ENCODE measurements at places on chromosomes 11 and 22.

DNA sequence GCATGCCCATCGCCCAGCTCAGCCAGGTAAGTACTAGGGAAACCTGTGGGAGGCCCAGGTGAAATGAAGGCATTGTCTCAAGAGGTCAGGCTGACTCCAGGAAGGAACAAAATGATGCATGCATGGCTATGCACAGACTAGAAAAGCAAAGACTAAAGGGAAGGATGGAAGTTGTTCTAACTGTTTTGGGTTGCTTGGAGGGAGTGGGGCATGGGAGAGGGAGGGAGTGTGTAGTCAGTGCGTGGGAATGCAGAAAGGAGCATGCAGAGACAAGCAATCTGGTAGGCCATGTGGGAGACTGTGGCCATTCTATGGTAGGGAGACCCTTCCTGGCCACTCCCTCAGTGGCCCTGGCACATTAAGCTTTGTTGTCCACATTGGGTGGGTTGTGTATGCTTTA is 2.9 kb downstream of the MICAL3 start:
- DNase-seq: no peak

GRCh38 chr11:2709429-2709828 is 9.6 kb upstream of the KCNQ1OT1 start:
- no peak for DNase-seq

DNA sequence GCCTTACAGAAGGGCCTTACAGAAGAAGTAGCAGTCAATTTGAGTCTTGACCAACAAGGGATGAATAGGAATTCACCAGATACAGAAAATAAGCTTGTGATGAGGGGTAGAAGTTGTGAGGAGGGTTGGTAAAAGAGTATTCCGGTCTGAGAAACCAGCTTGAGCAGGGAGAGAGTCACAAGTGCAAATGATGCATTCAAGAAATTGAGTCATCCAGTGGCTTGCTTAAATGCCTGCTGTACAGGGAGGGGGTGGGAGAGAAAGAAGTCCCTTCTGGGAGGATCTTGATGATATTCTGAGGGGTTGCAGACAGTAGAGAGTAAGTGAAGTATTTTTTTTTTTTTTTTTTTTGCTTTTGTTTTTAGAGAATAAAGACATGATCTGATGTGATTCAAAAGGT is 9.2 kb downstream of the CCKBR start:
- no peak for DNase-seq

DNA sequence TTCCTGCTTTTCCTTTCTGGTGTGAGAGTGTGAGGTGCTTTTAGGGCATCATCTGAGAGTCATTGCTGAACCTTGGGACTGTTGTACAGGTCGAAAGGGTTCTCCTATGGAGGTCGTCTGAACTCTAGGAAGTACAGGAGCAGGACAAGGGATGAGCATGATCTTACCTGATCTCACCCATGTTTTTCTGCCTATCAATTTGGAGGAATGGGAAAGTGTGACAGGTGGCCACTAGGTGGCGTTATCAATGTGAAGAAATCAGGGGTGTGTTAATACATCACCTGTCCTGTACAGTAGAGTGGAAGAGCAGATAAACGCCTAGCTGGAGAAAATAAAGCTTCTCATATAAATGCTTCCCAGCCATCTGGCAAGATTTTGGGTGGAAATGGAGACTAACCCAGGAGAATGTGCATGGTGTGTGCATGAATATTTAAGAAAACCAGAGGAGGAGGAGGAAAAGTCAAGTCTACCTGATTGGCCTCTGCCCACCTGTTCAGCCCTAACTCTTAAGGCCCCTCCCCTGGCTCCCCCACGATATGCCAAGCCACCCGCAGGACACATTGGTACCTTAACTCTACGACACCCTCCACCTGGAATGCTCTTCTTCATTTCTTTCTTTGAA is 72.0 kb upstream of the NARS2 start:
- DNase-seq: no peak

DNA sequence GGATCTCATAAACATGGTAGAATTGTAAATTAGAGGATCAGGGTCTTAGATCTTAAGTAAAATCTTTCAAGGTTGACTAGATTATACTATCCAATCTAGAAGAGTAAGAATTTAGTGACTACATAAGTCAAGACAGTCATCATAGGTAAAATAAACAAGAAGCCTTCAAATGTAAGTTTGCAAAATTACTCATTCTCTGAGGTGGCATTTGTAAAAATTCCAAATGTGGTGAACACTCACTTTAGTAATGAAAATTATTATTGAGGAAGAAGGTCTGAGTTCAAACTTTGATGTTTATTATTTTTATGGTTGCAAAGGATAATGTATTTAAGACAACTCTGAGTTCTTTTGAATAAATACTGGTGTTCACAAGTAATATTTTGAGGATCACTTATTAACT is 4.6 kb downstream of the HYLS1 start:
- no peak for DNase-seq

DNA sequence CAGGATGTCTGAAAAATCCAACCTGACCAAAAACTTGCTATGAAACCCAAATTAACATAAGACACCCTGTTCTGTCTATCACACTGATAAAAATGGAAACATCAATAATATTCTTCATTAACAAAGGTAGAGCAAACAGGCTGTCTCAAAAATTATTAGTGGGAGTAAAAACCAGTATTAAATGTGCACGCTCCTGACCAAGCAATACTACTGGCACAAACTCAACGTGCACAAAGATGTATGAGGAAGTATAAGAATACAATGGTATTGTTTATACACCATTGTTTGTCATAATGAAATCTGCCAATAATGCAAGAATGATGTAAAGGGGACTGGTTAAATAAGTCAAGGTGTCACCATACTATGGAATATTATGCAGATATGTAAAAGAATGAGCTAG is 288.5 kb downstream of the MN1 start:
- no peak for DNase-seq

DNA sequence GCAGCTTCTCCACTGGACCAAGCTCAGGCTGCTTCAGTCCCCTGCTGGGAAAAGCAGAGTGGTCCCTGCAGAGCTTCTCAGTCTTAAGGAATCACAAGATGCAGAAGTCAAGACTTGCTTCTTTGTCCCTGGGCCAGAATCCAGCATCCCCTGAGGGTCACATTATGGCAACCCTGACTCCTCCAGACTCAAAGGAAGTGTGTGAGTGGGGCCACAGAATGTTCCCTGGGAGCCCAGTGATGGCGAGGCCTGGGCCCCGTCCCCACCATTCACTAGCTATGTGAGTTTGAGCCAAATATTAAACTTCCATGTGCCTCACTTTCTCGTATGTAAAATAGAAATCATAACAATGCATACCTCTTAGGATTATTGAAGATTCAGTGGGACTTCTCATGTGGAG is 122.2 kb upstream of the NCAM1 start:
- DNase-seq: no peak

- no peak for DNase-seq
Observed at GRCh38 chr22:45638834-45639746, 32.5 kb upstream of the ATXN10 start.

GRCh38 chr11:1055990-1056771 is 18.5 kb upstream of the MUC2 start:
- no peak for DNase-seq

GRCh38 chr11:2564008-2564530 is 119.3 kb downstream of the KCNQ1 start:
- no peak for DNase-seq

- no peak for DNase-seq
Observed at GRCh38 chr11:75199412-75199955, 41.1 kb upstream of the TPBGL start.

DNA sequence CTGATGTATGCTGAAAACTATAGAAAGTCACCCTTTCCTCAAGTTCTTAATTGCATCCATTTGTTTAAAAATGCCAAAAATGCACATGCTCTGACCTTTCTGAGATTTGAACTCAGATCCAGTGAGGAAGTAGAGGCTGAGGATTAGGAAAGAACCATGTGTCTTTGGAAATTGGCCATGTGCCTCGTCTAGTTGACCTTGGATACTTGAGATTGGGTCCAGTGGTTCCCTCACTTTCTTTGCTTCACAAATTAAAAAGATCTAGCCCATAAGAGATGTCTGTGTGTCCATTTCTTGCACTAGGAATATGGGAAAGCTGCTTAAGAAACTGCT is 128.3 kb downstream of the MAML2 start:
- no peak for DNase-seq

DNA sequence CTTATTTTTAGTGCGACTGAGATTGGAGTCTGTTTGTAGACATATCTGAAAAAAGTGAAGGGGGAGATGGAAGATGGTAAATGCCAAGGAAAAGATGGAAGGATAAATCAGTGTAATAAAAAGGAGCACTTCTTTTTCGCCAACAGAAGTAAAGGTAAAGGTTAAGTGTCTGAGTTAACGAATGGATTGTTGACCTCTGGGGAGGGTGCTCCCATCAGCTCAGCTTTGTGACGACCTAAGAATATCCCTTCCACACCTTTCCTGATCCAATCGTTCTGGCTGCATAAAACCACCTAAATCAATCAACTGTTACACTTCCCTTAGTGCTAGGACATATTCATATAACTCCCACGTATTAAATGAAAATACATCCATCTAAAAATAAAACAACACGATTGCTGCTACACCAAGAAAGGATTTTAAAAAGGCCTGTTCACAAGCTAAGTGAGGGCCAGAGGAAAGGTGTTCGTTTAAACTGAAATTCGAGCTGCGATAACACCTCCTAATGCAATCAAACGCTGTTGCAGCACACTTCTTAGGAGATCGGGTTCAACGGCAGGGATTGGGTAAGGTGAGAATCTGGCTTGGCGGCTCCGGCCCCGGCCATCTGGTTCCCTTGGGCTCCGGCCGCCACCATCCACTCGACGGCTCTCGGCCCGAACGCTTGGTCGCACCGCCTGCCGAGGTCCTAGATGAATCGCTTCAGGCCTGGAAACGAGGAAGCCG is 658 bp downstream of the C11orf71 start:
- no peak for DNase-seq

GRCh38 chr22:43197271-43197941 is 10.5 kb upstream of the TTLL12 start:
- no peak for DNase-seq

GRCh38 chr22:48734961-48735360 is 1092.7 kb downstream of the BRD1 start:
- no peak for DNase-seq

DNA sequence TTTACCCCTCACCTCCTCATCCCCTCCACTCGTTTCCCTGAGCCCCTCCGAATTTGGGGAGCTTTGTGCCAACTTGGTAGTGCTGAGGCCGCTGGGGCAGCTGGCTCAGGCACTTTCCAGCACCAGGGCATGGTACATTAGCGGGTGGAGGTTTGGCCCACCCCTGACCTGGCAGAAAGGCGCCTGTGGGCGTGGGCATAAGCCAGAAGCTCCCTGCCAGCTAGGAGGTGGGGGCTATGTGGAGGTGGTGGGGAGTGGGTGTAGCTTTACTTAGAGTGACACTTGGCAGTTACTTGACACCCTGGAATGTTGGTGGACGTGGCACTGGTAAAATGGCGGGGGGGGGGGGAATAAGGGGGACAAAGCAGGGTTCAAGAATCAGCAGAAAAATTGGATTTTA is 10.3 kb upstream of the IGF2 start:
- DNase-seq: no peak

- no peak for DNase-seq
Observed at GRCh38 chr11:45219411-45219810, 66.7 kb downstream of the SYT13 start.

- no peak for DNase-seq
Observed at GRCh38 chr11:119763071-119763728, 34.2 kb upstream of the NECTIN1 start.

DNA sequence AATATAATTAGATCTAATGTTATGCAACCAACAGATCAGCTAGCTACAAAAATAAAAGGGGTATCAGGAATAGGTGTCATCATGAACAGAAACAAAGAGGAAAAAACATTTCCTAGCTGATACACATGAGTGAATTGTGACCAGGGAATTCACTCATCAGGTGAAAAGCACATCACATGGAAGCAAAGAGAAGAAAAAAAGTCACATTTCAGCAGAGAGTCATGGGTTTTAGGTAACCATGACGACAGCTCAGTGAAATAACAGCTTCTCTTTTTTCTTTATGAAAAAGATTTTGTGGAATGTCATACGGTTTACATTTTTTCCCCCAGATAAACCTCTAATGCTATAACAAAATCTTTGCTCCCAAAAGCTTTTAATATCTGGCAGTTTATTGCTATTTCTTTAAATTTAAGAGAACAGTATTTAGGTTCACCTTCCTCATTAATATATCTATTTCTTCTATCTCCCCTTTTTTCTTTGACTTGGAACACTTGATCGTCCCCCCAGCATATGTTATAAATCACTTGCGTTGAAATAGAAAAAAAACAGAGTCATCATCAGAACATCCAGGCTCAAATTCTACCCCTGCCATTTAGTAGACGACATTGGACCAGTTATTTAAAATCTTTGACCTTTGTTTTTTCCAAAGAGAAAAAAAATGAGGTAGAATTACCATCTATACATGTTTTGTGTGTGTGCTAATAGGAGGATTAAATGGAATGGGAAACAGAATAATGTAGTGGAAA is 5.3 kb downstream of the TYR start:
- no peak for DNase-seq

- peak; percentile 23 for DNase-seq
Observed at GRCh38 chr11:1234771-1235305, 12.0 kb downstream of the MUC5B start.

DNA sequence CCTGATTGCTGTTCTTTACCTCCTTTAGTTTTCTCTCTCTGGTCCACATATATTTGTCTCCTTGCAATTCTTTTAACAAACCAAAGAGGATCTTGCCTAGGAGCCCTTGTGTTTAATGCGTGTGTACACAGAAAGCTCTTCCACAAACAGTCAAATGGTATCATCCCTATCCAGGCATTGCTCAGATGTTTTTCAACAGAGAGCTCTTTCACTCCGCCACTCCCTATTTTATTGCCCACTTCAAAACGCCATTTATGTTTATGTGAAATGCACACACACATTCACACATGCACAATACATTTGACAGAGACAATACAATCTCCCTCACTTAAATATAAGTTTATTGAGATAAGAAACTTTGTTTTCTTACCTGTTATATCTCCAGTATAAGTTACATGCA is 4.7 kb downstream of the OR5AP2 start:
- DNase-seq: no peak

GRCh38 chr11:122367809-122368231 is 251.8 kb upstream of the BLID start:
- no peak for DNase-seq

DNA sequence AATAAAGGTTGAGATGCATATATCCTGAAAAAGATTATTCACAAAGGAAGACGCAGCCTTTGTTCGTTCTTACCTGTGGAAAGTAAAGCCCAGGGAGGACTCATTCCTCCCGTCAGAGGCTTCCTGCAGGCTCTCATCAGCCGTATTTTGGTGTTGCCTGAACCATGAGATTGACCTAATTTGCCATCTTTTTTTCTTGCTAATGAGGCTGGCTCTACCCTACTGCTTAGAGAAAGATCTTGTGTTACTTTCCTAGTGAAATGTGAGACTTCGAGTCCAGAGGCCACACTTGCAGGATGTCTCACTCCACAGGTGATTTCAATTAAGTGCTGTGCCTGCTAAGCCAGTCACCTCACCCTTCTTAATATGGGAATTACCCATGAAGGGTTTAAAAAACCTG is 269.9 kb downstream of the NTM start:
- no peak for DNase-seq

- no peak for DNase-seq
Observed at GRCh38 chr11:722346-722811, 16.3 kb downstream of the EPS8L2 start.
